Thyroid gland (tissue), 4 donors: ENCODE measurements at places on chromosomes 5 and 9. TPM values are rescaled to one million over a fixed set of nuclear protein-coding genes. Genes with fewer than 3 reads are reported as not detected.
A peak's percentile ranks its signal among the peaks of the same experiment; 100 is the strongest.

DNA sequence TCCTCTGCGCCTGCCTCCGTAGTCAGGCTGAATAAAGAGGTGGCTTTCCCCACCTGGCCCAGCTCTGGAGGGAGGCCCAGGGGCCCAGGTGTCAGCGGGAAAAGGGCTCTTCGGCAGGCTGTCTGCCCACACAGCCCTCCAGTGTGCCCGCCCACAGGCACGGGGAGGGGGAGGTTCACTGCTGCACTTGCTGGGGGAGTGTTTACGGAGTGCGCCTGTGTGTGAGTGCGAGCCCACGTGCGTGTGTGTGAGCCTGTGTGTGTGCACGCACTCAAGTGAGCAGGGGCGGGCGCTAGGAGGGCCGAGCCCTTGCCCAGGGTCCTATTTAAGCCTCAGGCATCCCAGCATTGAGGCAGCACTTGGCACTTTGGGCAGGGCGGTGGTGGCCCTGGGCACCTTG is 10.9 kb downstream of the DNLZ start:
- DNase-seq, result peak; percentile 93

- peak; percentile 7 for DNase-seq
Observed at GRCh38 chr5:83714810-83715209, 5.8 kb downstream of the HAPLN1 start.

GRCh38 chr5:171149772-171150171 is 159.3 kb upstream of the TLX3 start:
- DNase-seq, result no peak

- no peak for DNase-seq
Observed at GRCh38 chr5:116291271-116291670, 206.4 kb downstream of the COMMD10 start.

DNA sequence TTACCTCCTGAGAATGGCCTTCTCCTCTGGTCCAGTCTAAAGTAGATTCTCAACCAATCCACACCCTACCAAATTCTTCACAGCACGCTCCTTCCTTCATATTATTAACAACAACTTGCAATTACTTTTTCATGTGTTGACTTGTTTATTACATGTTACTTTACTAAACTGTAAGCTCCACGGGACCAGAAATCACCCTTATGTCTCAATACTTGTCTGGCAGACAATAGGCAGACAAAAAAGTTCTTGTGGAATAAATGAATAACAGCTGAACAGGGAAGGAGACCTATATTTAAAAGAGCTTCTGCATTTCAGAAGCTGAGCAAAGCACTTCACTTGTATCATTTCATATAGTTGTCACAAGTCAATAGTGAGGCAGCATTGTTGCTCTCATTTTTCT is 5.7 kb upstream of the WWC1 start:
- DNase-seq, result no peak

DNA sequence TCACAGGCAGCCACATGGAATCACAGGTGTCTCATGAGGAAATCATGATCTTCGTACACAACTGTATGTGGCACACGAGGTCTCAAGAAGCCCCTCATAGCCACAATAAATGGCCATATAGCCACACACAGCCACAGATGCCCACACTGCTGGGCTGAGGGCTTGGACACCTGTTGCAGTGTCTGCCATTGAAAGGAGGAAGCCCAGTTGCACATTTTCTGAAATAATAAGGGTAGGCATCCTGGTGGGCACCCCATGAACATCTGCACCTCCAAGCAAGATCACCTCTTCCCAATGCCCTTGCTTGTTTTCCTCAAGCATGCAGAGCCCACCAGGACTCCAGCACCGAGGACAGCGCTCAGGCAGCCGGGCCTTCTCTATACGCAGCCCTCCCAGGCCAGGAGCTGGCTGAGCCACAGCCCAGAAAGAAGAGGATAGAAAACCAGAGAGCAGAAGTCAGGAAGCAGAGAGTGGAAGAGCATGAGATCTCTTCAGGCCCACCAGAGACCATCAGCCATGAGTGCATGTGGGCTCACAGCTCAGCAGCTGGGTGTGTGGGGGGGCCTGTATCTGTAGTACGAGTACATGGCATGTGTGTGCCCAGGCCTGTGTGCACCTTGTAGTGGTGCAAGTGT is 1.0 kb upstream of the ACSL6 start:
- peak; percentile 60 for DNase-seq

DNA sequence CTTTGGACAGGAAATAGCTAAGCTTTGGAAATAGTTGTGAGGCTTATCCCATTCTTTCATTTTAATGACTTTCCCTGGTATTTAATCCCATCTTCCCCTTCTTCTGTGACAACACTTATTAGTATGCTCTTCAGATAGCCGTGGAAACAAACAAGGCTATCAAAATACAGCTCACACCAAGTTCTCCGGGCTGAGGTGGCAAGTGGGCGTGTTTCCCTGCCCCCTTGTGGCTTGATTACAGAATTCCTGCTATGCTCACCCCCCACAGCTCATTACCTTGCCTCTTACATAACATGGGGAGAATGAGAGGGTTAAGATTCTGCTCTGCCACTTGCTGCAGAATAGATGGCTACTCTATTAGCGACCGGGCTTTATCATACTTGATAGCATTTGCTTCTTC is 437.1 kb upstream of the TLE4 start:
- DNase-seq, result no peak

DNA sequence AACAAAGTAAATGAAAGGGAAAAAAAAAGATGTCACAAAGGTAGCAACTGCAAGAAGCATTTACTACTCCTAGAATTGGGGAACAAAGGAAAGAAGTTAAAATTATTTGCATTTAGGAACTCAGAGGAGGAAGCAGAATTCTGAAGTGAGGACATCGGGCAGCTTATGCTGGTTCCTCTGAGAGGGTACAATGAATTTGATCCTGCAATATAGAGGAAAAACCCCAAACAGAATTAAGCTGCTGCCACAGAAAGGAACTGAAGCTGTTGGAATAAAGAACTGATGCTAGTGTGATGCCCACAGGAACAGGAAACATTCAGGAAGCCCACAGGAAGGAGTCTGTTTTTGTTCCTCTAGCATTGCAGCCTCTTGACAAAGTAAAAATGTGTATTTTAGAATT is 22.3 kb upstream of the TBCA start:
- no peak for DNase-seq

DNA sequence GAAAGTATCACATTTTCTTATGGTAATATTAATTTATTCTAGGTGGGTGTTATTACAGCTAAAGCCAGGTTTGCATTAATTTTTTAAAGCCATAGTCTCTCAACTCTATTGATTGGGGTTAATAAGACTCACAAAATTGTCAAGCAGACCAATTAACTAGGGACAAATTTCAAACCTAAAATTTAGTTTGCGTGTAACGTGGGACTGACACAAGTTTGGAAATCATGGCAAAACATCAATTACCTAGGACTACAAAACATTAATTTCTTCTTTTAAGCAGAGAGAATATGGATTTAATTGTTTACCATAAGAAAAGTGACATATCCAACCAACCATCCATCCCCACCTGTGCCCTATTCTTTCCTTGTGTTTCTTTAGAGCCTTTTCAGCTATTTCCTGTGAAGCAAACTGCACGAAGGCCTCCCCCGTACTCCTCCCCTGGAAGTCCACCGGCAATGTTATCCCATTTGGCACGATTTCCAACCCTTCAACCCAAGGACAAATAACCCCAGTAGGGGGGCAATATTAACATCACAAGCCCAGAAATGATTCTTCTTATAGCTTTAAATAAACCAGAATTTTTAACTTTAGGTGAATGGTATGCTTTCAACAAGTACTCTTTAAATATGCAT is 4.4 kb downstream of the HNRNPH1 start:
- no peak for DNase-seq

DNA sequence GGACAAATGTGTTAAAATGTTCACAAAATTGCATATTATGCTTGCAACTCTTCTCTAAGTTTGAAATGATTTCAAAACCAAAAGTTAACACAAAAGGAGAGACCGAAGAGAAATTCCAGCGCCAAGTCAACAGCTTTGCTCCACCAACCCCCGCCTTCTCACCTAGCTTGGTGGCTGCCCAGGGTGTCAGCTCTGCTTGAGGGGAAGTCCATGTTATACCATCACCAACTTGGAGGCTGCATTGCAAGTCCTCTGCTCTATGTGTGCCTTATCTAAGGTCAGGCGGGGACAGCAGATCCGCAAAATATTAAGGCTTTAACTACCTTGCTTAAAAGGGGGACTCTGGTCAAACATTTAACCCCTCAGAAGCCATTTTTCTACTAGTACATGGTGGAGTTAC is 14.6 kb downstream of the CCNJL start:
- no peak for DNase-seq

GRCh38 chr5:149811453-149811852 is 81.3 kb downstream of the PPARGC1B start:
- DNase-seq, result no peak

- no peak for DNase-seq
Observed at GRCh38 chr5:134626369-134627014, 6.1 kb downstream of the SAR1B start.

DNA sequence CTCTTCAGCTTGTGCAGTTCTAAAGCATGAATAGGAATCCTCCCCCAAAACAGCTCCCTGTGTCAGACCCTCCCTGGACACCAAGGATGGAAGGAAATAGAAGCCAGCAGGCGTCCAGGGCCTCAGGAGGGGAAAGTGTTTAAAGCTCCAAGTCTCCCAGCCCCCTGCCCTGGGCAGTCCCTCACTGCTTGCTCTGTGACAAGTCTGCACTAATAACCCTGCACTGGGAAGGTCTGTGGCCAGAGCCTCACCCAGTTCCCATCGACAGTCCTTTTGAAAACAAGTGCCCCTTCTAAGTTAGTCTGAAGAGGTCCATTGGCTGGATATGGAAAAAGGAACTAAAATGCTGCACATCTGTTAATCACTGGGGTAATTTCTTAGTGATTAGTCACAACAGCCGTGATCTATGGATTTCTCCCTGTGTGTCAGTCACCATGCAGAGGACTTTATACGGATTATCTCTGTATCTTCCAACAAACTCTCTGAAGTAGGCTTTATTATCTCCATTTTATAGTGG is 195.3 kb downstream of the FBXL7 start:
- DNase-seq, result no peak

TMEM8B gene
- total RNA-seq, result 8.5 TPM

FCHO2 gene
- total RNA-seq, result 38.7 TPM

IFNA13 gene
- not detected for total RNA-seq
